ENCODE measurements at places on chromosomes 1 and 21.

DNA sequence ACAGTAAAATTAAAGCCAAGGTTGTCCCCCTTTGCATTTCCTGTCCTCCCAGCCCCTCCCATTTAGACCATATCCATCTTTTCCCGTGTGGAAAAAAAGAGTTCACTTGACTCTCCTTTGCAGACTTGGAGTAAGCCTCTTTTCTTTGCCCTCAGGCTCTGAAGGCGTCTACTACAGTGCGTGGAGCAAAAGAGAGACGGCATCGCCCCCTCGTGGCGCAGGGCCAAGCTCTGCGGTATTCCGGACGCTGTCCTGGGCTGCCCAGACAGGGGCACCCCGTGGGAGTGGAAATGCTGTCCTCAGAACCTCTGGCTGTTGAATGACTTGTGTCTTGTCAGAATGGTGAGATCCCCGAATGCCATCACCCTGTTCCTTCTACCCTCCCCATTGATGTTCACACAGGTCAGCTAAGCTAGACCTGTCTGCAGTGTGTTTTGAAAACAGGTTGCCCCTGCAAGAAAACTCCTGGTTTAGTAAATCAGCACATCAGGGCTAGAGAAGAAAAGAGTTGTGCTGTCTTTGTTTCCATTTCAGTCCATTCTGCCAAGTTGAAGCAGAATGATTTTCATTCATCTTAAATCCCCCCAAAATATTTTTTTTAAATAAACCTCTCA, 12.3 kb upstream of the GJA8 start:
- DNase-seq: no peak

DNA sequence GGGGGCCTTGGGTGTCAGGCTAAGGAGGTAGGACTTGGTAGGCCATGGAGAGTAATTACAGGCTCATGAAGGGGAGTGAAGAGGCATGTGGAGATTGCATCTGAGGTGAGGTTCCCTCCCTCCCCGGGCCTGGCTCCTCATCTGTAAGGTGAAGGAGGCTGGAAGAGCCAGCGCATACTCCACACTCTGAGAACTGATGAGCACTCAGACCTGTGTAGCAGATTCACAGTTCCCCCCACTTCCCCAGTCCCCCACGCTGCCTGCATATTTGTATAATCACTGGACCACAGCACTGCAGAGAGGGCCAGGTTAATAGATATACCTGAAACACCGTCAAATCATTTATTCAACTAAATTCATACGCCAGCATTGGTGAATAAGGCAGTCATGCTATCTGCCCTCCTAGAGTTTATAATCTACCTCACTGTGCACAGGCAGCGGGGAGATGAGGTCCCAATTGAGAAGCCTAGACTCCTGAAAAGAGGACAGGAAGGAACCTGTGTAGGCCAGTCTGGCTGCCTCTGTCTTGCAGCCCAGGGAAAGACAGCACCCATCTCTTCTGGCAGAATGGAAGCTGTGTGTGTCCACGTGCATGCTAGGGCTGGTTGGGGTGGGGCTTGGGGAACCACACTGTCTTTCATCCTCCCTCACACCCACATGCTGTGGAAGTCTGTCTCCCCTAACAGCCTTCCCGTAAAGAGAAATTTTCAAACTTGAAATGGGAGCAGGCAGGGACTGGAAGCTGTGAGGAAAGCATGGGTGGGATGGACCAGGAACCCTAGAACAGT, 110.6 kb upstream of the ATP1A1 start:
- no peak for DNase-seq

DNA sequence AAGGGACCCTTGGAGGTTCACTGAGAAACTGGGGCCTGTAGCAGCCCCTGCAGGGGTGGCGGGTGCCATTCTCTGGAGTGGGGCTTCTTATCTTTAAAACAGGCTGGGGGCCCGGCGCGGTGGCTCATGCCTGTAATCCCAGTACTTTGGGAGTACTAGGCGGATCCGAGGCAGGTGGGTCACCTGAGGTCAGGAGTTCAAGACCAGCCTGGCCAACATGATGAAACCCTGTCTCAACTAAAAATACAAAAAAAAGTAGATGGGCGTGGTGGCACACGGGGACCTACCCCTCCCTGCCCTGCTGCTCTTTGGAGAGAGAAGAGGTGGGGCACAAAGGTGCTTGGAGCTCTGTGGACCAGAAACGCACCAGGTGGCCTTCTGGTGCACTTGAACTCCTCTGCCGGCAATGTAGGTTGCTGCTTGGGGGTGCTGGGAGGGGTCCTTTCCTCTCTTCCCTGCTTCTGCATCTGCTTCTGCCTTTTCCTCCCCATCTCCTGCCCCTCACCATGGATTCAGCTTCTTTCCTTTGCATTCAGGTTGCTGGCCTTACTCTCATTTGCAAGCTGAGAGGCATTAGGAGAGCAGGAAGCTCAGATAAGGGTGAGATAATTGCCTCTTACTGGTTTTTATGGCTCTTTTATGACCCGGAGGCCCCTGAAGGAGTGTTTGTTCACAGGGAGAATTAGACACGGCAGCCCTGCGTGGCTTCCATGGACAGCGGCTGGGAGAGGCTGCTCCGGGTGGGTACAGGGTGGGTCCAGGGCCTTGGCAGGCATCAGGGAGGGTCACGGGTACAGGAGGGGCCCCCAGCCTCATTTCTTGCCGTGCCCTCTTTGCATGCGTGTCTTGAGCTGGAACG, 57.4 kb downstream of the ARHGEF10L start:
- no peak for DNase-seq

DNA sequence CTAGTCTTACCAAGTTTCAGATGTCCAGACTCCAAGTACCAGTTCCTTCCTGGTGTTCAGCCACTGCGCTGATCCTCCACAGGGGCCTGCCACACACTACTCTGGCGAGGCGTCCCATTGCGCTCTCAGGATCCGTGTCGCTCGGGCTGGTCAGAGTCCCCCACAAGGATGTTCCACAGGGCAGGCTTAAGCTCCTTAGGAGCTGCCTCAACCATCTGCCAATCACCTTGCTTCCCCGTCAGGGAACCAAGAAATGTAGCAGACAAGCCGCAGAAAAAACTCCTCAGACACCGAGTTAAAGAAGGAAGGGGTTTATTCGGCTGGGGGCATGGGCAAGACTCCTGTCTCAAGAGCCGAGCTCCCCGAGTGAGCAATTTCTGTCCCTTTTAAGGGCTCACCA, 9.8 kb downstream of the OR2W3 start:
- no peak for DNase-seq

DNA sequence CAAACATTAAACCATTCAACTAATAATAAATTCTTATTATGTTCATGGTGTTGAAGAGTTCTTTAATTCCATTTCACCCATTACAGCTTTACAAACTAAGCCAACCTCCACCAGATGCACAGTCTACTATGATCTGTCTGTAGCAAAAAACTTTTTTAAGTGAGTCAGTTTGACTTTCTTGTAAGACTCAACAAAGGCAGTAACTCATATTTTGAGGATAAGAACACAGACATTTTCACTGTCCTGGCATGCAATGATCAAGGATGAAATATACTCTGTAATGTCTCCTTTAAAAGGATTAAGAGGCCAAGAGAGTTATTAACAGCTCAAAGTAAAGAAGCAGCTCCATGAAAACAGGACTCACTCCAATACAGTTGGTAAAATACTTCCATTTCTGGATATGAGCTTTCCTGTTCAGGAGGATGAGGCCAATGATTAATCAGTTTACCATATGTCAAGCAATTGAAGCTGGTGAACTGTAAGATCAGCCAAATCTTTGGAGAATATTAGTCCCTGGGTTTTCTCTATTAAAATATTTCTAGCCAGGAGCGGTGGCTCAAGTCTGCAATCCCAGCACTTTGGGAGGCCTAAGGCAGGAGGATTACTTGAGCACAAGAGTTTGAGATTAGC, 20.6 kb downstream of the XKR8 start:
- no peak for DNase-seq

- no peak for DNase-seq
These were observed 121.6 kb downstream of the RGS7 start for GRCh38 chr1:241235256-241235897.

DNA sequence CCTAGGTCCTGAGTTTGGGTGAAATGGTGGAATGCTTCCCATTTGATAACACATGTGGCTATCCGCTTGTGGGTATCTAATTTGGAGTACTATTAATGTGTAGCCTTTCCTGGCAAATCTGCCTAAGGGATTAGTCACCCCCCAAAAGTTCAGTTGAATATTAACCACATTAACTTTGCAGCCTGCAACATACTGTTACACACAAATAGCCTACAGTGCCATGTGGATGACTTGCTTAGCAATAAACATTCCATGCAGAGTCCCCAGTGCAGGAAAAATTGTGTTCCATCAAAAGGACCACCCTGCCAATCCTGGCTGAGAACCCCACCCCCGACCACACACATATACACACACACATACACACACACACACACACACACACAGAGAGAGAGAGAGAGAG, 303.3 kb upstream of the ESRRG start:
- DNase-seq: no peak

DNA sequence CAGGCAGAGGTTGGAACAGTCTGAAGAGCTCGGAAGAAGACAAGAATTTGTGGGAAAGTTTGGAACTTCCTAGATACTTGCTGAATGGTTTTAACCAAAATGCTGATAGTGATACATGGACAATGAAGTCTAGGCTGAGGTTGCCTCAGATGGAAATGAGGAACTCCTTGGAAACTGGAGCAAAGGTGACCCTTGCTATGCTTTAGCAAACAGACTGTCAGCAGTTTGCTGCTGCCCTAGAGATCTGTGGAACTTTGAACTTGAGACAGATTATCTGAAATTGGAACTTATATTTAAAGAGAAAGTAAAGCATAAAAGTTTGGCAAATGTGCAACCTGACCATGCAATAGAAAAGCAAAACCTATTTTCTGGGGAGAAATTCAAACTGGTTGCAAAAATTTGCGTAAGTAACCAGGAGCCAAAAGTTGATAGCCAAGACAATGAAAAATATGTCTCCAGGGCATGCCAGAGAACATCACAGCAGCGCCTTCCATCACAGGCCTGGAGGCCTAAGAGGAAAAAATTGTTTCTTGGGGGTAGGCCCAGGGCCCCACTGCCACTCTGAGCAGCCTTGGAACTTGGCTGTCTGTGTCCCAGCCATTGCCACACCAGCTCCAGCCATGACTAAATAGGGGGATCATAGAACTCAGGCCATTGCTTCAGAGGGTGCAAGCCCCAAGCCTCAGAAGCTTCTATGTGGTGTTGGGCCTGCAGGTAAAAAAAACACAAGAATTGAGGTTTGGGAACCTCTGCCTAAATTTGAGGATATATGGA, 675.3 kb downstream of the LTN1 start:
- no peak for DNase-seq

- no peak for DNase-seq
These were observed 515.0 kb downstream of the COL11A1 start for GRCh38 chr1:102593276-102593675.

DNA sequence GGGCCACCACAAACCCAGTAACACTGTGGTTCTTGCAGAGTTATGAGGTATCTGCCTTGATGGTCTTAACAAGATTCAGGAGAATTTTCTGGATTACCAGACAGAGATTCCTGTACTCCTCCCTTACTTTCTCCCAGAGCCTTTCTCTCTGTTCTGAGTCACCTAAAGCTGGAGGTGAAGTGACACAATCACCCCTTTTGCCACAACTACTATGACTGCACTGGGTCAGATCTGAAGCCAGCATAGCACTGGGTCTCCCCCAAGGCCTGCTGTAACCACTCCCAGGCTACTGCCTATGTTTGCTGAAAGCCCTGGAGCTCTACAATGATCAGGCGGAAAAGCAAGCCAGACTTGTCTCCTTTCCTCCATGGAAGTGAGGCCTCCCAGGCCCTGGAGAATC, 156.7 kb upstream of the NEGR1 start:
- DNase-seq: no peak

- no peak for DNase-seq
These were observed 92.0 kb upstream of the S1PR1 start for GRCh38 chr1:101144671-101145448.

DNA sequence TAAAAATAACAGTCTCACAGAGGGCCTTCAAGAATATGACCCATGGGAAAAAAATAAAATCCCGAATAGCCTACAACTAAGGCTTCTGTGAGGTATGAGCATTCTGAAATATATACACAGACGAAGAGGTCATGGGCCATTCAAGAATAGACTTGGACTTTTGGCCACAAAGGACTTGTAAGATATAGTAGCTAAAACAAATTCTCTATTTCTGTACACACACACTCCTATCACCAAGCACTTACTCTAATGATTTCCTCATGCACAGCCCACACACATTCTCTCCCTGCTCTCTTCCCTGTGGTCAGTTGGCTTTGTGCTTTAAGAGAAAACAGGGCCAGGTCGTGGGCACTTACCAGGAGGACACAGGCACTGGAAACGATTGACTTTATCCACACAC, 69.7 kb upstream of the ADAM30 start:
- no peak for DNase-seq

DNA sequence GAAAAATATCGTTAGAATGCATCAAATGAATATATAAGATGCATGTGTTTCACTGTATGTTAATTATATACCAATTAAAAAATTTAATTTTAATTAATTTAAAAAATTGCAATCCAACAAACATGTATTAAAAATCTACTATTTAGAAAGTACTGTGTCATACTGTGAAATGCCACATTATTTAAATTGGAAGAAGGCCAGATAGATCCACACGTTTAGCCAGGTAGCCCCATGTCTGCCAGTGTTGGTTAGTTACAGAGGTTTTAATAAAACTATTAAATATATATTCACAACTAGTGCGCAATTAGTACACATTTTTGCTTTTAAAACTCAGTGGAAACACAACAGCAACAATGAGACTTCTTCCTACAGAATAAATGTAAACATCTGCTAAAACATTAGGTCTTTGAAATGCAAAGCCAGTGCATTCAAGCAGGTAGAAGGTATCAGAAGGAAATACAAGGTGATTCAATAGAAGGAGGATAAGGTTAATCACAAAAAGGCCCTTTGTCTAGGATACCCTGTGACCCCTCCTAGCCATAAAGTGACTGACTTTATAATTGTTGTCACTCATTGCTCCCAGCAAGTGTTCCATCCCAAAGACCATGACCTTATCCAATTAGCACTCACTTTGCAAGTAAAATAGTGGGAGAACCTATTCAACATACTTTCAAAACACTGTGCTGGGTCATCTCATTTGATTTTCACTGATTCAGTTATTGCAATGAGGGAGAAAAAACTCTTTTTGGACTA, 211.5 kb downstream of the TTLL7 start:
- DNase-seq: no peak

DNA sequence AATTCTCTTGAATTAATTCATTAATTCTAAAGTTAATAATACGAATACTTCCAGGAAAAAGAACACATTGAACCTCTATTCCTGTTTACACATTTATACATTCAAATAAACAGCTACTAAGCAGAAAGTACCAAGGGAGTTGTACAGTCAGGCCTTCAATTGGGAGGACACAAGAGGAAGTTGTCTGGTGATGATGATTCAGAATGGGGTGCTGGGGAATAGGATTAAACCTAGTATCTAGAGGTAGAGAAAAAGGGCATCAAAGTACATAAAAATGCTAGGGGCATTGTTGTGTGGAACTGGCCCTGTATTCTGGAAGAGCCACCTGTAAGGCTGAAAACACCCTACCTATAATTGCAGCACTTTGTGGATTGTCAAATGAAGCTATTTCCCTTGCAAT, 71.7 kb upstream of the MROH9 start:
- DNase-seq: no peak

All from GM12864 (cell line).